Upper lobe of right lung (tissue), 1 donor: ENCODE measurements at places on chromosomes 7 and 10.

DNA sequence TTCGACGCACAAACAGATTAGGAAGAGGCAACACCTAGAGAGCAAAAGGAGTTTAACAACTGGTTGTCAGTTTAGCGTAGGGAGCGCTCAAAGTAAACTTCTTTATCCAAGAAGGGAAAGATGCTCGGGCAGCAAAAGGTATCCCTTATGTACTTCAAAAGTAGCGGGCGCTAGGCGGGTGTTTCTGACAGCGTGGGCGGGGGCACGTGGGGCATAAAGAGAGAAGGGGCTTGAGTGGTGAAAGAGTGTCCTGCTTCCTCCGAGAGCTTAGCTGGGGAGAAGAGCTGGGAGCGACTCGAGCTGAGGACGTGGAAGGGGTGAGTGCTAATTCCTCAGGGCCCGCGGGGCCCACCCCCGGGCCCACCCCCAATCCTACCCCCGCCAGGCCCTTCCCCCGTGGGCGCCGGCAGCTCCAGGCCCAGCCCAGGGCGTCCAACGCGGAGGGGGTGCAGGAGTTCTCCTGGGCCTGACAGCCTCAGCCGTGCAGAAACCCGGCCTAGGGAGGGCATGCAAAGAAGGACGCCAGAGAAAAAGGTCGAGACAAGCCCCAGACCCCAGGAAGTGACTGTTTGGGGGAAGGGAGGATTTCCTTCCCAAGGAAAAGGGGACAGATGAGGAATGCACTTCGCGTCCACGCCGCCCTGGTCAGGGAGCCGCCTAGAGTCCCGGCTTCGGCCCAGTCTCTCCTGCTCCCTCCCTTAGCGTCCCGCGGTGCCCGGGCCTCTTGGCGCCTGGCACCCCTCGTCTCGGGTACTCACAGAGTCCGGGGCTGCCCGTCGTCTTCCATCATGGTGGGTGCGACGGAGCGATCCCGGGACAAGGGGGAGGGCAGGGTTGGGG is 868 bp downstream of the TIAL1 start:
- H3K27me3 ChIP-seq: no peaks in the 10 kb centered on the region
- H3K36me3 ChIP-seq: peaks cover 11% of the 10 kb centered on the region
- peak overlapping the region; percentile 99 for H3K27ac ChIP-seq

DNA sequence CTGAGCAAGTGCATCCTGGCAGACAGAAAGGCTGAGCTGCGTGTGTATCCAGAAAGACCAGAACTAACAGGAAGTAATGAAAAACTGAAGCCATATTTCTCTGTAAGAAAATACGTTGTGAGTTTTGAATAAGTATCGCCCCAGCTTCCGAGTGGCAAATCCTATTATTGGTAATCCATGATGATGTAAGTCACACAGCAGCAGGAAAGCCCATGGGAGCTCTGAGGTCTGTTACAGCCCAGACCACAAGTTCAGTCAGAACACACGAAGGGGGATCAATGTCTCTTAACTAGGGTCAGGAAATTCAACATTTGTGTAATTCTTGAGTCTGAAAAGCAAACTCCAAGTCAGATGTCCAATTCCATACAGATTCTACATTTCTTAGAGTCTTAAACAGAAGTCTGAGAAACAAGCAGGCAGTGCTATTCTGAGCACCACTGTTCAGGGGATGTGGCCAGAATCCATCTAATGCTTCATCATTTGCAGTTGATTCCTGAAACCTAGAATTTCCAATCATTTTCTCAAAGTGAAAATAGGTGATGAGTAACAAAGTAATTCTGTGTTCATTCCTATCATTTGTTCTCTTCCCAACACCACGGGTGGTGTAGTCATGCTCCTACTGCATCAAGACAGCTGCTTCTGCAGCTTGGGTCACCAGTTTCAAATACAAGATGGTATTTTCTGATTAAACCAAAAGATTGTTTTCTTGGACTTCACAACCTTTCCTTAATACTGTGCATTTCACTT is at the start of gene LRIT2:
Gene LRIT2 (minus strand): TSS at position 118 of the 747 bp plus-strand sequence. CDS start 24 bp downstream, at position 94.
- H3K4me1 ChIP-seq: no peaks in the 10 kb centered on the region
- no peak within 1 kb of the TSS for H3K27ac ChIP-seq
- H3K4me3 ChIP-seq: no peak within 1 kb of the TSS
- DNase-seq: no peak

DNA sequence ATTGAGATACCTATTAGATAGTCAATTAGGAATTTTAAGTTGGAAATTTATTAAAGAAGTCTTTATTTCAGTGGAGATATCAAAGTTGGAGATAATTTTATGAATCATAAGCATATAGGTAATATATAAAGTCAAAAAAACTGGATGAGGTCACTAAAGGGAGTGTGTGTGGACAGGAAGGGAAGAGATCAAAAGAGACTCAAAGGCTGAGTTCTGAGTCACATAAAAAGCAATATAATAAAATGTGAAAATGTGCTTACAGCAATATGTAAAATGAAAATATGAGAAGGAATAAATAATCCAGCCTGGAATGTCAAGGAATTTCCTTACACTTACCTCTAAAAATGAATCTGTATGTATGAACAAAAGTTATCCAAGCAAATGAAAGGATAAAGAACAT is 583.3 kb upstream of the SORCS1 start:
- no peaks in the 10 kb centered on the region for H3K36me3 ChIP-seq
- no peak overlapping the region for H3K4me3 ChIP-seq
- DNase-seq: no peak
- no peaks in the 10 kb centered on the region for H3K4me1 ChIP-seq
- H3K27ac ChIP-seq: no peak overlapping the region
- H3K27me3 ChIP-seq: no peaks in the 10 kb centered on the region

GRCh38 chr7:158842486-158842885 is 13.2 kb upstream of the ESYT2 start:
- no peak overlapping the region for H3K27ac ChIP-seq
- no peak for DNase-seq
- H3K4me3 ChIP-seq: no peak overlapping the region
- H3K27me3 ChIP-seq: no peaks in the 10 kb centered on the region
- H3K36me3 ChIP-seq: no peaks in the 10 kb centered on the region

- H3K36me3 ChIP-seq: no peaks in the 10 kb centered on the region
- no peaks in the 10 kb centered on the region for H3K4me1 ChIP-seq
- peak within 1 kb of the TSS; percentile 65 for H3K27ac ChIP-seq
- no peaks in the 10 kb centered on the region for H3K27me3 ChIP-seq
- H3K4me3 ChIP-seq: peak within 1 kb of the TSS; percentile 53
Measured at GRCh38 chr10:61662794-61663259, at the start of gene CABCOCO1. Gene CABCOCO1 (plus strand): TSS chr10:61662929. CDS start chr10:61662973, 44 bp downstream.

DNA sequence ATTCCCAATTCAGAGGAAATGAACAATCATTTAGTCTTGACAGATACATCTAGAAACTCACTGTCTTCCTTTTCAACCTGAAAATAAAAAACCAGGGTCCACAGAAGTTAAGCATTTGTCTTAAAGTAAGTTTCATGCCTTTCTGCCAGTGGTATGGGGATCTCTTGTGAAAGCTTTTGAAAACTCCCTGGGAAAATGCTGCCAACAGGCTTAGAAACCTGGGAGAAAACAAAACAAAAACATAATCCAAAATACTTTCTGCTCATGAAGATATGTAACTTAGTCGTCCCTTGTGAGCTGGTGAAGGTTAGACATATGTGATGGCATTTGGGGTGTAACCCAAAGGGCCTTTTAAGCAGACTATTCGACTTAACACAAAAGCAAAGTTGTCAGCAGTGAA is 66.4 kb upstream of the ZNF438 start:
- H3K27me3 ChIP-seq: no peaks in the 10 kb centered on the region
- H3K27ac ChIP-seq: no peak overlapping the region
- H3K4me3 ChIP-seq: no peak overlapping the region
- H3K36me3 ChIP-seq: no peaks in the 10 kb centered on the region
- no peaks in the 10 kb centered on the region for H3K4me1 ChIP-seq
- DNase-seq: no peak

- no peak overlapping the region for H3K4me3 ChIP-seq
- no peak for DNase-seq
- no peaks in the 10 kb centered on the region for H3K27me3 ChIP-seq
- H3K27ac ChIP-seq: no peak overlapping the region
- H3K36me3 ChIP-seq: no peaks in the 10 kb centered on the region
Measured at GRCh38 chr10:27457966-27458365, 46.1 kb upstream of the RAB18 start.

- DNase-seq: no peak
- H3K36me3 ChIP-seq: no peaks in the 10 kb centered on the region
- H3K27me3 ChIP-seq: no peaks in the 10 kb centered on the region
- no peak overlapping the region for H3K4me3 ChIP-seq
Measured at GRCh38 chr10:59582058-59582457, 127.6 kb downstream of the SLC16A9 start.

DNA sequence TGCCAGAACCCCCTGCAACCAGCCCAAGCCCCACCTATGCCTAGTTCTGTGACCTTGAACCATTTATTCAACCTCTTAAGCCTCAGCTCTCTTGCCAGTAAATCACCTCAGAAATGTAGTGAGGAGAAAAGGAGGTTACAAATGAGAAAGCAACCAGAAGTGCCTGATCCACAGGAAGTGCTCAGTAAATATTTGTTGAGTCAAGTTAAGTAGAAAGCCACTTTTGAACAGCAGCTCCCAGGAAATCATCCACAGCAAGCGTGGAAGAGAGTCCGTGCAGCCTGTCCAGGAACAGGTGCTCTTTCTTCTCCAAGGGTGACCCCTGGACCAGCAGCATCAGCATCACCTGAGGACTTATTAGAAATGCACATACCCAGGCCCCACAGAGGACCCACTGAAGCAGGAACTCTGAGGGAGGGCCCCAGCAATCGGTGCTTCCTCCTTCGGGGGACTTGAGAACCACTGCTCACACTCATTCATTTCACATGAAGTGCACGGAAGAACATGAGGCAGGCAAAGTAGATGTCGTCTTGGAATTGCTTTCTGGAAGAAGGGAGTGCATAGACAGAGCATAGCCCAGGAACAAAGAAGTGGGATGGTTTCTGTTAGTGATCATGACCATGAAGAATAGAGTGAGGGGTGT is 6.3 kb upstream of the C10orf71 start:
- H3K36me3 ChIP-seq: no peaks in the 10 kb centered on the region
- no peak overlapping the region for H3K4me3 ChIP-seq
- H3K27me3 ChIP-seq: no peaks in the 10 kb centered on the region
- no peaks in the 10 kb centered on the region for H3K4me1 ChIP-seq

GRCh38 chr7:124275411-124275810 is 242.5 kb upstream of the TMEM229A start:
- H3K27me3 ChIP-seq: no peaks in the 10 kb centered on the region
- H3K27ac ChIP-seq: no peak overlapping the region
- H3K4me3 ChIP-seq: no peak overlapping the region
- H3K36me3 ChIP-seq: no peaks in the 10 kb centered on the region

- peak; percentile 48 for DNase-seq
- no peak overlapping the region for H3K27ac ChIP-seq
- H3K27me3 ChIP-seq: no peaks in the 10 kb centered on the region
- H3K4me3 ChIP-seq: peak overlapping the region; percentile 23
Measured at GRCh38 chr7:4845740-4846142, 16.1 kb downstream of the PAPOLB start.

DNA sequence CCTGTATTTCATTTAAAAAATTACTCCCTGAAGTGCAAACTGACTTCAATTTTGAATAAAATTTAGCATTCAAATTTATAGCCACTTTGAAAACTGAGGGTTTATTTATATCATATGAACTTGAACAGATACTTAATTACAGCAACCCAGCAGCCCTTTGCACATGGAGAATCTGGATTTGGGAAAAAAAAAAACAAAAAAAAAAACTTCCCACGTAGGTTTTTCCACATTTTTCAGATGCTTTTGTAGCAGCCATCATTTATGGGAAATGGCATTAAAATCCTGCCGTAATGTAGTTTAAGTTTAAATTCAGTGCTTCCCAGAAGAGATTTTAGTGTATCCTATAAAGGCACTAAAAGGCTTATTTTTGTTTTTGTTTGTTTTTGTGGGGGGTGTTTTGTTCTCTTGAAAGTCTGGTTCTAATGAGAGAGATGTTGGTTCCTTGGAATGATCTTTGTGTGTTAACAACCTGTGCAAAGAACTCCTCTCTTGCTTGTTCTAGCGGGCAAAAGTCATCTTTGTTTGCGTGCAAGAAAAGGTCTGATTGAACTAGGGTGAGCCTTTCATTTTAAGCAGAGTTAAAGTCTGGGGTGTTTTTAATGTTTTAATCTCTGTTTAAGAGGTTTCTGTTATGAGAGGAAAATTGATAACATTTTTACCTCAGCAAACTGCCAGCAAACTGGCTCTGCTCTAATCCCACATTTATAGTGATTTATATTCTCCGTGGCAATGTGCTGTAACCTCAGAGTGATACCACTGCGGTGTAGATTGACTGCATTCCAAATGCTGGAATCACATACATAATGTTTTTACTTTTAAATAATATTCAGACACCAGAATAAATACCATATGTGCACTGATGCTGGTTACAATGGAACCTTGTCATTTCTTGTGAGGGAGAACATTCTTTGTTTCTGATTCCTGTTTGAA is 105.5 kb downstream of the WNT2 start:
- peaks cover 13% of the 10 kb centered on the region for H3K36me3 ChIP-seq
- H3K4me1 ChIP-seq: no peaks in the 10 kb centered on the region
- no peaks in the 10 kb centered on the region for H3K27me3 ChIP-seq

- H3K27ac ChIP-seq: no peak overlapping the region
- no peaks in the 10 kb centered on the region for H3K4me1 ChIP-seq
- no peak overlapping the region for H3K4me3 ChIP-seq
- H3K36me3 ChIP-seq: no peaks in the 10 kb centered on the region
- no peaks in the 10 kb centered on the region for H3K27me3 ChIP-seq
- DNase-seq: no peak
Measured at GRCh38 chr7:15280078-15280733, 281.6 kb downstream of the AGMO start.

- H3K27ac ChIP-seq: no peak overlapping the region
- no peak for DNase-seq
- H3K4me1 ChIP-seq: peaks cover 10% of the 10 kb centered on the region
- H3K4me3 ChIP-seq: no peak overlapping the region
Measured at GRCh38 chr7:74009719-74010118, 18.3 kb upstream of the ELN start.

DNA sequence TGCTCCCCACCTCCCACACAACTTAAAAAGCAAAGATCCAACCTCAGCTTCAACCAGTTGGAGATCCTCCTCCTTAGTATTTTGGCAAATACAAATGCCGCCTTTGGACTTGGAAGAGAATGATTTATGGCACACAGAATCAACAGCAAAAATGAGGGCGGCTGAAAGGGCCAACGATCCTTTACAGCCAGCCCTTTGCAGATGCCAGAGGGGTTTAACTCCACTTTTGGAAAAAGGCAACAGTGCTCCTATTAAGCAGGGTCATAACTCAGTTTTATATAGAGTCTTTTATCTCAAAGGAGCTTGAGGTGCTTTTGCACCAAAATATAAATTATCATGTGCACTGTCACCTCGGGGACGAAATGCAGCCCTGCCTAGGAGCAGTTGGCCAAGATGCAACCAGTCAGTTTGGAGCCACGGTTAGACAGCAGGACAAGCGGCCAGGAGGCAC is 56.7 kb upstream of the JCAD start:
- H3K27ac ChIP-seq: no peak overlapping the region
- H3K27me3 ChIP-seq: no peaks in the 10 kb centered on the region
- no peak for DNase-seq
- H3K4me1 ChIP-seq: no peaks in the 10 kb centered on the region
- no peak overlapping the region for H3K4me3 ChIP-seq

DNA sequence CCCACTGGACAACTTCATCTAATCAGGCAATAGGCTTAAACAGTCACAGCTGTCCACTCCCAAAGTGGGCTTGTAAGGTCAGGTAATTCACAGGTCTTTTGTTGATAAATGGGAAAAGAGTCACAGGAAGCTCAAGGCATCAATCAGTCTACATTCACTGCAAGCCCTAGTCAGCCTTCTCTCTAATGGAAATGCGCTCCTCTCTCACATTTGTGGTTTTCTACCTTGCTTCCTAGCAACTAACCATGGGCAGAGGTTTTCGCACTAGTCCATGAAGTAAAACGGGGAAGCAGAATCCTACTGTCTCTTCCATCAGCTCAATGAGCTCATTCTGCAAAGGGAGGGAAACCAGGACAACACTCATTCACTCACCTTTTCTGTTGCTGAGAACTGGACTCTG is 53.5 kb upstream of the APBB1IP start:
- H3K4me1 ChIP-seq: no peaks in the 10 kb centered on the region
- H3K27ac ChIP-seq: no peak overlapping the region
- H3K36me3 ChIP-seq: no peaks in the 10 kb centered on the region
- no peak for DNase-seq
- H3K27me3 ChIP-seq: peaks cover 4% of the 10 kb centered on the region
